ENCODE measurements at places on chromosomes 7 and 10.
A peak's percentile ranks its signal among the peaks of the same experiment; 100 is the strongest.

- DNase-seq: no peak
These were observed 277.7 kb upstream of the KLF6 start for GRCh38 chr10:4062751-4063150.

DNA sequence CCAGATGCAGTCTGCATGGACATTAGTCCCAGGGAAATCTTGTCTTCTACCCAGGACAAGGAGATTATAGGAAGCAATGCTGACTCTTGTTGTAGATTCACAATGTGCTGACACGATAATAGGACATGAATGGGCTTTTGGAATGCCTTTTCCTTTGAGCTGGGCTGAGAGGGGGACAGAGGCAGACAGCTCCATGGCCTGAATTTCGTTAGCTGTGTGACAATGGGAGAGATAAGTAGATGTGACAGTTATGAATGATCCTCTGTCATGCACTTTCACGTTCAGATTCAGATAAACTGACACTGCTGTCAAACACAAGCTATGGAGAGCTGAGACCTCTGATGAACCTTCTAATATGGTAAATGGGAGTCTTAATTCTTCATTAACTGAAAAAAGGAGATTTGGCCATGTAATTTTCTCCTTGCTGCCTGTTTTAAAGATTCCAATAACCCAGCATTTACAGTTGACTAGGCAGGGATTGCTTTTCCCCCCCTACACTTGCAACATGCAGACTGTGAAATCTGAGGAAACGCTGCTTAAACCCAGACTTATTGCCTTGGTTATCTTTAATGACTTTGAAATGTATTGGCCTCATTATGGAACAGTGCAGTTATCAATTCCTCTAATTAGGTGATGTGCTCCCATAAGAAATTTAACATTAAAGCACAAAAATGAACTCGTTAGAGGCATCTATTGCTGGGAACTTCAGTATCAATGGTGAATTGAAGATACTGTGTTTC lies 669.3 kb downstream of the AUTS2 start:
- DNase-seq: no peak

DNA sequence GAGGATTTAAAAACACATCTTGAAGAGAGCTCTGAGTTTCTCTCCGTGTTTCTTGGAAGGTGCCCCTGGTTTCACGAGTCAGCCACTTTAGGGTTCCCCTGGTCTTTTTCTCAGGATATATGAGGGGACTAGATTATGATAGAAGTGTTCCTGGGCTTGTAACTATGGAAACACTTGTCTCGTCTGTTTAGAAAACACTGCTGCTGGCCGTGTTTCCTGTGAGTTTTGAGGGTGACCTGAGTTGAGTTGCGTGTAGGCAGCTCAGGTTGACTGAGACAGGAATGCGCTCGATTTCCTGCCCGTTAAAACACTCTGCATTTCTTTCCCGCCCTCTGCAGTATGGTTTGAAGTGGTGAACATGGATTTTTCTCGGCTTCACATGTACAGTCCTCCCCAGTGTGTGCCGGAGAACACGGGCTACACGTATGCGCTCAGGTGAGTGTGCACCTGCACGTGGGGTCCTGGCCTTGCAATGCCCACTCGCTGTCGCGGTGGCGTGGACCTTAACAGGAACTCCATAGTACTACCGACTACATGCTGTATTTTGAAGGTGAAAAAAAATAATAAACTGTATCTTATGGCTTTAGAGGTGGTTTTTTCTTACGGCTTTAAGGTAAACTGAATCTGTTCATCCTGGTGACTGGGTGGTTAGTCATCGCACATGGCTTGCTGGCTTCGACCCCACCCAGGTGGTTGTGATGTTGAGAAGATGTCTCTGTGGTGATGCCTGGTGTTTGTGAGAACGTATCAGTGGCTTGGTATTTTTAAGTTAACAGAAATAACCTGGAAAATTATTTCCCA lies at the start of gene SUN1:
SUN1 (plus strand) TSS at position 310 of the 801 bp plus-strand sequence; CDS start at position 359, 49 bp downstream.
- DNase-seq: peak; percentile 76

DNA sequence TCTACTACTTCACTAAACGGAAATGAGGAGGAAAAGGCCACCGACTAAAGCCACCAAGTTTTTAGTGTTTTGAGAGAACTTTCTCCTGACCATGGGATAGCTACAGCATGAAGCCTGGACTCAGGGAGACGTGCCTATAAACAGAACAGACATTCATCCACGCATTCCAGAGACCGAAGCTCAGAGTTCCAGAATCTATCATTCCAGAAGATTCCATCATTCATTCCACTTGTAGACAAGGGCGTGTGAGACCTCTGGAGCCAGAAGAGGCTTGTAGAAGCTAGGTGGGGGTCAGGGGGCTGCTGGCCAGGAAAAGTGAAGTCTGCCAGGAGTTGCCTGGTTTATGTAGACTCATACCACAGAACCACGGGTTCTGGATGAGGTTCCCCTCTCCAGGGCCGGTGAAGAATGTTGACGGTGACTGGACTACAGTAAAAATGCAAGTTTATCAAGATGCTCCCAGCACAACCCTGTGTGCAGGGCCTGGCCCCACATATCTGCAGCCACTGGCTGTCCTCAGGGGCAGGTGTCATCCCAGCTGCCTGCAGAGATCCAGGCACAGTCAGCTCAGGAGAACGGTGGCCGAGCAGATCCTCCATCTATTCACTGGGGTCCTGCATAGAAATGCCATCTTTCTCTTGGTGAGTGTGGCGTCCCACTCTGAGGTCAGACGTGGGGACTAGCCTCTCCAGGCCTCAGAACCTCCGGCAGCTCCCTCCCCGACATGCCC lies 215.7 kb downstream of the USP6NL start:
- no peak for DNase-seq

DNA sequence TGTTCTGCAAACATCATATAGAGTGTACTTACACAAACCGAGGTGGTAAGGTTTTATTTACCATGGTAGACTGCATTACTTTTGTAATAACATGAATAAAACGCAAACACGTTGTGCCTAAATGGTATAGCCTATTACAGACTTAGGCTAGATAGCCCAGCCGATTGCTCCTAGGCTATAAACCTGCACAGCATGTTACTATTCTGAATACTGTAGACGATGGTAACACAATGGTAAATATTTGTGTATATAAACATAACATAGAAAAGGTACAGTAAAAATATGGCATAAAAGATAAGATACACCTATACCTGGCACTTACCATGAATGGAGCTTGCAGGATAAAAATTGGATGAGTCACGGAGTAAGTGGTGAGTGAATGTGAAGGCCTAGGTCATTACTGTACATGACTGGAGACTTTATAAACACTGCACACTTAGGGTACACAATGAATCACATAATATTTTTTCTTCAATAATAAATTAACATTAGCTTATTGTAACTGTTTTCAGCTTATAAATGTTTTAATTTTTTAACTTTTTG lies 16.3 kb downstream of the AKR1D1 start:
- DNase-seq: no peak

DNA sequence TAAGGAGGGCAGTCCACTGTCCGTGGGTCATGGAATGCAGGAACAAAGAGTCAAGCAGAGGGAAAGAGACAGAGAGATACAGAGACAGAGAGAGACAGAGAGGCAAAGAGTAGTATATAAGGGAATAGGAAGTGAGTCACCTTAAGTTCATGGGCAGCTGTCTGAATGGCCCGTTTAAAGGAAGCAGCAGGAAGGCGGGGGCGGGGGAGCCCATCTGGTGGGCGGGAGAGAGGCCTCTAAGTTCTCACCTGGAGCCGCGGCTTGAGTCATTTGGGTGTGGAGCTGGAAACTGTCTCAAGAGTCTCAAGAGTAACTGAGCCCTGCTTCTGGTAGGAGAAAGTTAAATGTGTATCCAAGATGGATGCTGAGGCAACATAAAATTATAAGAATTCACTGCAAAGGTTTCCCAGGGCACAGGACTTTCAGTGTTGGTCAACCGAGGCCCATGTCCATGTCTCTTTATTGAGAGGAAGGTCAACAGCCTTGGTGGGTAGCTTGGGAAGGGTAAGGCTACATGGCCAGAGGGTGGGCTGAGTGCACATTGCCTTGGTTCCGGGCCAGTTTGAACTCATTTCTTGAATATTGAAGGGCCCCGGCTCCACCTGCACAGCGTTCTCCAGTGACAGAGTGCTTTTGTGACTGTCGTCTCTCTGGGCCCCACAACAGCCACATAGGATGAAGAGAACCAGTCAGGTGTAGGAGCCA lies 85.5 kb upstream of the CACUL1 start:
- DNase-seq: no peak

DNA sequence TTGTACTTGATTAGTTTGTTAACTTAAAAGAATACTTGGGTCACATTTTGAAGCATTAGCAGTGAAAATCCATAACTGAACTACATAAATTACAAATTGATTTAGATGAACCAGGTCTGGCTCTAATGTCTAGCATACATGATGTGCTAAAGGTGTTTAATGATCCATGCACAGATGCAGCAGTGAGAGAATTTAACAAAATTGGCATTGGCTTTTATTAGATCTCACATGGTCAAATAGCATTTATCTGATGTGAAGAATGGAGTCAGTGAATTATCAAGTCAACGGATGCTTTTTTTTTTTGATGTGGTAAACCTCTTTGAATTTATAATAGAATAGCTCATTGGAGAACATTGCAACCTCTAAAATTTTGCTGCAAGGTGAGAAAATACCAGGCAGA lies 293.0 kb upstream of the POT1 start:
- no peak for DNase-seq

GRCh38 chr7:66630531-66630930 lies 1.9 kb downstream of the KCTD7 start:
- DNase-seq: no peak

DNA sequence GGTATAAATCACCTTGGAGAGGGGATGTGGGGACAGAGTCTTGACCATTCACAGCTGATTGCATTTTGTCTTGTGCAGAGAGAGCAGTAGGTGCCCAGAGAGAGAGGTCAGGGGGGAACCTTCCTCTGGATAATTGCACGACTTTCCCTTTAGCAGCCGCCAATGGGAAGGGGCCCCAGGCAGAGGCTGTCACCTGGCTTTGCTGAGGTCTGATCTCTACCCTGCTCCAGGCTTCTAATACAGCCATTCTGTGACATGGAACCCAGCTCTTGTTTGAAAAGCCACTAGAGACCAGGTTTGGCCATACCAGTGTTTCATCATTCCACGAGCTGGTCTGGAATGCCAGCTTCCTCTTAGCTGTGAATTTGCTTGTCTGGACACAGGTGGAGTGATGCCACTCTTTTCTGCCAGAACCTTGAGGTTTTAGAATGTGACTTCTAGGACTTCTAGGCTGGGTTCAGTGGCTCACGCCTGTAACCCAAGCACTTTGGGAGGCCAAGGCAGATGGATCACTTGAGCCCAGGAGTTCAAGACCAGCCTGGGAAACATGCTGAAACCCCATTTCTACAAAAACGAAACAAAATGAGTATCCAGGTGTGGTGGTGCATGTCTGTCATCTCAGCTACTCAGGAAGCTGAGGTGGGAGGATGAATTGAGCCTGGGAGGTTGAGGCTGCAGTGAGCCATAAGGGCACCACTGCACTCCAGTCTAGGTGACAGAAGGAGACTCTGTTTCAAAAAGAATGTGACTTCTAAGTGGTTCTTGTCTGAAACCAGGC lies 159.9 kb downstream of the CAMK1D start:
- DNase-seq: no peak

DNA sequence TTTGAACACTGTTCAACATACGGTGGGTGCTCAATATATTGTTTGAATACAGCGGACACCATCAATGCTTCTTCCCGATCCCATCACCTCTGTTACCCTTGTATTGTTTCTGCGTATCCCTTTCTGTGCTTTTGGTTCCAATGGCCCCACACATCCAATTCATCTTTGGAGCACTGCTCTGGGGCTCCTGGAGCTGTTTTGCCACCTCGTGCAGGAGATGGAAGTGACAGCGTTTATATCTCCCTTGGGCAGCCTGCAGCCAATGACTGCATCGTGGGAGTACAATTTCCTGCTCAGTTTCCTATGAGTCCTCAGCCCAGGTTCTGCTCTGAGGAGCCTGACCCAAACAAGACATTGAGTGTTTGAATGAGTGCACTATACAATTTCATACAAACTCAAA lies 50.2 kb upstream of the PIK3CG start:
- no peak for DNase-seq

DNA sequence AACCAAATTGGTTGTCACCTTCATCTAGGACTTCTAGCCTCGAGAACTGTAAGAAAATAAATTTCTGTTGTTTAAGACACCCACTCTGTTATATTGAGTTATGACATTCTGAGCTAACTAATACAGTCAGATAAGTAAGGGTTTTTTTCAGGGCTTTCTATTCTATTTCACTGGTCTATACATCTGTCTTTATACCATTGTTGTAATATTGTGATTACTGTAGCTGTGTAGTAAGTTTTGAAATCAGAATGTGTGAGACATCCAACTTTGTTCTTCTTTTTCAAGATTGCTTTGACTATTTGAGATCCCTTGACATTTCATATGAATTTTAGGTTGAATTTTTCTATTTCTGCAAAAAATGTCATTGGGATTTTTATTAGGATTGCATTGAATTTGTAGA lies 7.5 kb downstream of the IFIT1 start:
- no peak for DNase-seq

GRCh38 chr7:131544449-131545301 lies 11.8 kb downstream of the PODXL start:
- no peak for DNase-seq

GRCh38 chr7:14085901-14086300 lies 96.4 kb upstream of the ETV1 start:
- no peak for DNase-seq

DNA sequence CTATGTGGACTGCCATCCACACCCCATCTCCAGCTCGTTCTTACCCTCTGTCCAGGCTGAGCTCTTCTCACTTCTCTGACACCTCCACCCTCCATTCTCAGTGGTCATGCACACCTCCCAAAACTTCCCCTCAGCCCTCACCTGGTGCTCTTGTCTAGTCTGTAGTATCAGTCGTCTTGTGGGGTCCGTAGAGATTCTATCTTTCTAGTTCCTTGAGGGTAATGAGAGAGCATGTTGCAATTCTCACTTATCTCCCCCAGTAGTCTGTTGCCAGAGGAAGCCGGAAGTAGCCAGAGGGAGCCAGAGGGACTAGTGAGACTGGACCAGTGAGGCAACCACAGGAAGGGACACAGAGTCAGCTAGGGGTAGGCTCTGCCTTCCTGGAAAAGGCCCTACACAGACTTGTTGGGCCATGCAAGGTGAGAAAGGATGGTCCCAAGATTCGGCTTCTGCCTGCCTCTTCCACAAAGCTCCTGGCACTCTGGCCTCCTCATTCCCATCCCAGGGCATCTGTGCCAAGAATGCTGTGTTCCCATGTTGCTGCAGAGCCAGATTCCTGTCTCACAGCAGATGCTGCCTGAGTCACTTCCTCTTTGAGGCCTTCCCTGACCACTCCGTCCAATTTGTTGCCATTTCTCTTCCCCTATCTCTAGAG lies 50.6 kb upstream of the DUSP5 start:
- DNase-seq: no peak

DNA sequence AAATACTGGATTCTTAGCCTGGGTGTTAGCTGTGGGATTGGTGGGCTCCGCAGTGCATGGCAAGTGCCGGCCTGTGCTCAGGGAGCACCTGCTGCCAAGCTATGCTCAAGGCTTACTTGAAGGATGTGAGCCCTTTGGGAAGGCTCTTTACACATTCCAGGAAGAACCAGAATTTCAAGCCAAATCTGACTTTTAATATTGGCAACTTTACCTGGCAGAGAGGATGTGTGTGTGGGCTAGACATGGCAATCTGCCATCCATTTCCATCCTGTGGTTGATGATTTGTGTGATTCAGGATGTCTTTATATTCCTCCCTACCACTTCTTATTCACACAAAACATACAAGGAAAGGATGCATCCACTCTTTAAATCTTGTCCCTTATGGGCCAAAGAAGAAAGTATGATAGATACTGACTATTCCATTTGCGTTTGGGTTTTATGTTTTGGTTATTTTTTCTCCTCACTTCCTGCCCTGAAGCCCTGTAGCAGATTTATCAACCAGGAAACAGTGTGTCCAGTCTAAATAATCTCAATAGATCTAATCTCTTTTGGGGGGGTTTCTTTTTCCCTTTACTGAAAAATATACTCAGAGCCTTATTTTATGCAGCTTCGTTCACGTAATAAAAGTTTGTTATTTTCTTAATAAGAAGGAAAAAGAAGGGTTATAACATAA lies 247.1 kb downstream of the COBL start:
- DNase-seq: no peak
